CD4-positive, alpha-beta T cell treated with Interleukin-21 for 1 hour (primary cell): ENCODE measurements at places on chromosomes 12 and 14.

DNA sequence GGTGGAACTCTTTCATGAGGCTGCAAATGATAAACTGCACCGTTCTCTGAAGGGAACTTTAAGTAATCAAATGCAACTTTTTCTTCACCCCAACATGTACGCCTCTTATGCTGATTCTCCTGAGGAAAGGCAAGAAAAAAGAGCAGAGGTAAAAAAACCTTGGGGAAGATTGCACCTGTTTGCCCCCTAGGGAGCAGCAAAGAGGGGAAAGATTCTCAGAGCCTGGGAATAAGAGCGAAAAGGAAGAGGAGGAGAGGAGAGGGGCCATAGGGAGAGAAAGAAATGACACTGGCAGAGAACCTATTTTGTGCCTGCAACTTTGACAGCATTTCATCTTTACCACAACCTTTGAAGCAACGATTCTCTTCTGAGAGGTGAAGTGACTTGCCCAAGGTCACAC is 254.6 kb downstream of the KSR2 start:
- no peak for DNase-seq

DNA sequence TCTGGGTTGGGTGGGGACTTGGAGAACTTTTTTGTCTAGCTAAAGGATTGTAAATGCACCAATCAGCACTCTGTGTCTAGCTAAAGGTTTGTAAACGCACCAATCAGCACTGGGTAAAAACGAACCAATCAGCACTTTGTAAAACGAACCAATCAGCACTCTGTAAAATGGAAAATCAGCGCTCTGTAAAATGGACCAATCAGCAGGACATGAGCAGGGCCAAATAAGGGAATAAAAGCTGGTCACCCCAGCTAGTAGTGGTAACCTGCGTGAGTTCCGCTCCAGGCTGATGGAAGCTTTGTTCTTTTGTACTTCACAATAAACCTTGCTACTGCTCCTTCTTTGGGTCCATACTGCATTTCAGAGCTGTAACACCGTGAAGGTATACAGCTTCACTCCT is 1.7 kb upstream of the ACOT2 start:
- no peak for DNase-seq

DNA sequence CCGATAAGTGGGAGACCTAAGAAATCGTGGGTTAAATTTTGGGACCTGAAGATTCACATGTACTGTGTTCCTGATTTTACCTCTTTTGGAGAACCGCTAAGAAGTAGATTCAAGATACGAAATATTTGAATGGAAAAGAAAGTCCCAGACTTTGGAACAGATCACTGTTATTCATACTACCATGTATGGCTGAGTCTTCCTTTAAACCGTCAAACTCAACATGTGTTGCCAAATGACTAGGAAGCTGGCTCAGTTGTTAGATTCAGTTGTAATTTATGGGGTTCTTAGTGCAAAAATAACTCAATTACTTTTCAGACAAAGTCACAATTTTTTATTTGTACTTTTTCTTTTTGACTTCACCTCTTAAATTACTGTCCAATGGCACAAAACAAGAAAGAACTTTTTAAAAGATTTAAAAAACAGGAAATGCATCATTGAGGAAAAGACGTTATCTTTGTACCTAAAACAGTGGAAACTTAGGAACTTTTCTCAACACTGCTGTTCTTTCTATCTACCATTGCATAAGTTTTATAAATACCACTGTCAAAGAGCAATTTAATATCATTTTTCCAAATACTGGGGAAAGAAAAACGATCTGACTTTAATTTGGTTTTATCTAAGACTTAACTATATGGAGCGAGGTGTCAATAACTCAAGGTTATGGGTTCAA is 15.7 kb downstream of the RERG start:
- DNase-seq: no peak

- peak; percentile 79 for DNase-seq
Measured at GRCh38 chr12:123388177-123388950, 4.4 kb downstream of the KMT5A start.

DNA sequence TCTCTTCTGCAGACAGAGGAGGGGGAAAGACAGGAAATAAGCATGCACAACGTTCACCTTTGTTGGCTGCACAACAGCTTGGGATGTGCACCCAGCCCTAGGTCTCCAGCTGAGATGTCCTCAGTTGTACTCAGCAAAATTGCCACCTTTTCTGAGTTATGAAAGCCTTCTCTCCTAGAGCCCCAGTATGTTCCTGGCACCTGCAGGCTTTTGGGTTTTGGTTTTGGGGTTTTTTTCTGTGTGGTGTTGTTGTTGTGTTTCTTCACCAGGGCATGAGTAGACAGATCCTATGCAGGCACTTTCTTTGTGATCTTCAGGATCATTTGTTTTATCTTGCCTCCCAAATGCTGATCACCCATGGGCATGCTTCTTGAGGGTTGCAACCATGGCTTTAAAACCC is 463.4 kb downstream of the DPF3 start:
- no peak for DNase-seq

DNA sequence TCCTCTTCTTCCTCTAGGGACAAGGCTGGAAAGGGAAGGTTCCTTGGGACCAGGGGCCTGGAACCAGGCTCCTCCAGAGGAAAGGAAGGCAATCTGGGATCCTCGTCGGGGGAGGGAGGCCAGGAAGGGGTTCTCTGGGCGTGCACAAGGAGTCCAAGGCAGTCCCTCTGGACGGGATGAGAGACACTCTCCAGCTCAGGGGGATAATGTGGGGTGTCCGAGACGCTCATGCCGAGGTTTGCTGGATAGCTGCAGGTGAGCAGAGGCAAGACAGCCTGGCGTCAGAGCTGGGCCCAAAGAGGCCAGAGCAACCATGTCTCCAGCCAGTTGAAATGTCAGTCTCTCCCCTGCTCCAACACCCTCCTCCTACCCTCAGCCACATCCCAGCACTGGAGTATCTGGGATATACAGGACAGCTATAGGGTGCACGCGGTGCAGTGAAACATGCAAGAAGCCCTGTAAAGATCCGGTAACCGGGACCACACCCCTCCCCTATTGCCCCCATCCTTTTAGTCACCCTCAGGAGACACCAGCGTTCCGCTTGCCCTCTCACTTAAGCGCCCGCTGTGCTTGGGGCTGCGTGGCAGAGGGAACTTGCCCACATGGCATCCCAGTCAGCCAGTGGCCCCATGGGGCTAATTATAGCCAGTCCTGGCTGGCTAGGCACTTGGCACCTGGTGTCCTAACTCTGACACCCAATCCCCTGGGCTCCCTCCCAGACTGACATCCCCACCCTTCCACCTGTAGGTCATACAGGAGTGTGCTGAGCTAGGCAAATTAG is at the start of gene KLHL33:
Gene KLHL33 (minus strand): TSS at position 585 of the 781 bp plus-strand sequence. CDS start 355 bp downstream, at position 230.
- no peak for DNase-seq

DNA sequence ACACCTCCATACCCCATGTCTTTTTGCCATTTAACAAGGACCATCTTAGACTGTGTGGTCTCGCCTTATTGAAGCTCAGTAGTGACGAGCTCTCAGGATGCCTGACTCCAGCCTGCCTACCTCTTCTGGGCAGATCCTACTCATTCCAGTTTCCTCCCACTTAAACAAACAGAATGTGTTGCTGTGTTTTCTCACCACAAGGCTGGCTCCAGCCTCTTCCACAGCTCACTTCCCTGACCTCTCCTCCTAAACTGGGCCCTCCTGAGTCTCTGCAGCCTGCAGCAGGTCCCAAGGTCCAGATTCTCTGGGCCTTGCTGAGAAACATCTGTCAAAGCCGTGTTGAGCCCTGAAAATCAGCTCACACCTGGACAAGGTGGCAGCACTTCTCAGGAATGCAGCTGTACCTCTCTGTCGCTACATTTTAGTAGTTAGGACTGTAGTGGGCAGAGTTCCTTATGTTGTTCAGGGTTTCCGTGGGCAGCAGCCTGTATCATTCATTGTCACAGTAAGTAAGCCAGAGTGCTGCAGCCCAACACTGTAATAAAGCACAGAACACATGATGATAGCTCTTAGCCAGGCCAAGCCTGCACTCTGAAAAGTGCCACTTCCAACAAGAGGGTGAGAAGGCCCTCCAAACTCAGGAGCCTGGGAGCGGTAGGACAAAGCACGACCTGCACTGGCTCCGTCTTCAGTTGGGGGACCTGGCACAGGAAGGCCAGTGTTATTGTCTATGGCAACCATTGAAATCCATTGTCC is 68.5 kb downstream of the NKX2-1 start:
- DNase-seq: no peak

DNA sequence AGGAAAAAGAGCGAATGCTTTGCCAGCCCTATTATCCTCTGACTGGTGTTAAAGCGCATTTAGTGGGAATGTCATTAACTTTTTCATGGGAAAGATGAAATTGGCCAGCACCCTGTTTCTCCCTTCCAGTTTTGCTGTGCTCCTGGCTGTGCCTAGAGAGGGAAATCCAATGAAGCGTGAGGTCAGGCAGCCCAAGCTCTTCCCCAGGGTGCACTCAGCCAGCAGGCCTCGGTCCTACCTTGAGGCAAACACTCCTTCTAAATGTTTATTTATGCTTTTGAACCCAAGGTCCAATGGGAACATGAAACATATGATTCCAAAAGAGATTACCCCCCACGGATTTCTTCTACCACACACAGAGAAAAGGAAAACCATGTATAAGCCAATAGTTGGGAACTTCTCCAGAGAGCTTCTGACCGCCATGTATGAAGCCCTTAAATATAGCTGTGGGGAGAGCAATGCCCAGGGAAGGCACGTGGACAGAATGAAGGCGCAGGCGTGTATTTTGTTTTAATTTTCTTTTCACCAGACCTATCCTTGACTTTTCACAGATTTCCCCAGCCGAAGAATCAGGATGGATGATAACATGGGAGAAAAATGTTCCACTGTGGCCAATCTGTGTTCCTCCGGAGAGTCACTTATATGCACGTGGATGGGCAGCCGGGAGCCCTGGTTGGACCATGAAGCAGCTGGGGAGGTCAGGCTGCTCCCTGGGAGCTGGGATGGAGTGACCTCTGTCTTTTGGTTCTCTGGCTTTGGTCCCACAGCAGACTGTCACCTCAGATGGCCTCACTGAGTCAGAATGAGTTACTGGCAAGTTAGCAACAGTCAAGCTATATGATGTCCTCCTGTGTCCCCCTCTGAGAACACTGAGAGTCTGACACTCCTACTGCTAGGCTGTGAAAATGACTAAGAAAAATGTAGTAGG is 37.3 kb downstream of the GPR135 start:
- DNase-seq: no peak

DNA sequence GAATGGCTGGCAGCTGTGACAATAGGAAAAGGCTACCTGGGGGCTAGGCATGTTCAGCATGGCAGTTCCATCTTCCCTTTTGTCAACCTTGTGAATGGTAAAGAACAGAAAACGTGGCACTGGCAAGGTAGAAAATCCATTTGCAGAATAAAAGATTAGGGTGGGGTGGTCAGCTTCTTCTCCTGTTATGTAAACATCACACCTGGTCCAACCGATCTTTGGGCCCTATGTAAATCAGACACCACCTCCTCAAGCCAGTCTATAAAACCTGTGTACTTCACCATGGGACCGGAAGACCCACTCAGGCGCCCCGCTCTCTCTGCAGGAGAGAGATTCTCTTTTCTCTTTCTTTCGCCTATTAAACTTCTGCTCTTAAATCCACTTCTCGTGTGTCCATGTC is 19.6 kb upstream of the TMEM30B start:
- DNase-seq: no peak

DNA sequence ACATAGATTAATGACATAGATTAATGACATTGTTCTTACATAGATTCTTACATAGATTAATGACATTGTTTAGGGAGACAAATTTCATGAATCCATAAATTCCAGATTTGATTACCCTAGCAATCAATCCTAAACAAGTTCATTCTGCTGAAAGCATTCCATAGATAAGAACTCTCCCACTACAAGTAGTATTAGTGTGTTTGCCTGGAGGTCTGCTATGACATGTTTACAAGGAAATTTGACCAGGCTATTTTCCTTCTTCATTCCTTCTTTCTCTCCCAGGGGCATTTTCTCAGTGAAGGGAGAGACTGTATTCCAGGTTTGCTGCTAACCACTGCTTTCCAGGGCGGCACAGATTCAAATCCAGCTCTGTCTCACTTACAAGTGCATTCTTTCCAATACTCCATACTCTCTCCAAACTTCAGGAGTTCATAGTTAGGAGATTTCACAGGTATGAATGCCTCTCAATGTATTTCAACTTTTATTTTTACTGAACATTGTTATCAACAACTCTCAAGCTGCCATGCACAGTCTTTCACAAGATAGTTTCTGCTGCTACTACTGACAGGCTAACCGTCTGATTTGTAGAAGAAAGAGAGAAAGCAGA is 134.5 kb downstream of the SLC38A1 start:
- DNase-seq: no peak

GRCh38 chr12:122232691-122233090 is 6.8 kb upstream of the DIABLO start:
- DNase-seq: no peak

GRCh38 chr12:5396541-5396940 is 35.4 kb upstream of the NTF3 start:
- DNase-seq: no peak

DNA sequence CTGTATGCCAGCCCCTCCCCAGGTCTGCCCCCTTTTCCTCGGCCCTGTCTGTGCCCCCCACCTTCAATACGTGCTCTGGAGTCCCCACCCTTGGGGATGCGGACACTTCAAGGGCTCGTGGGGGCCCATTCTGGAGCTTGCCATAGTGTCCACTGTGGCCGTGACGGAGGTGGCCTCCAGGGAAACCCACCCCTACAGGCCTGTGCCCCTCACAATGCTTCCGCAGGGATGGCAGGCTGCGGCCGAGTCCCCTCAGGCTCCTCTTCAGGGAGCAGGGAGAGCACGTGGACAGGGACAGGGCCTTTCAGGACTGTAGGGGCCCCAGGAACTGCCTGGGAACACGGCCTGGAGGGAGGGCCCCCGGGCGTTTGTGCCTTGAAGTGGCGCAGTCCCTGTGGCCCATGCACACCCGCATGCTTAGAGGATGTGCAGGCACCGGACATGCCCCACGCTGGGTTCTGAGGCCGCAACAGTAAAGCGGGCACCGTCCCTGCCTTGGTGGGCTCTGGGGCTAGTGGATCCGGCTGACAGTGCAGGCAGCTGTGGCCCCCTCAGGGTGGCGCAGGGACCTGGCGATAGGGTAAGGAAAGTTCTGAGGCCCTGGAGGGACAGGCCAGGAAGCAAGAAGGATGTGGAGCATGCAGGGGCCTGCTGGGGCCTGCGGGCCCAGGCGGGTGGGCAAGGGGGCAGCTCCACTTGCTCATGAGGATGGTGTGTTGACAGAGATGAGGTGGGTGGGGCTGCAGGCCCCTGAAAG is 209.0 kb upstream of the RTL1 start:
- DNase-seq: no peak

- DNase-seq: no peak
Measured at GRCh38 chr12:64633940-64634337, 23.6 kb downstream of the RASSF3 start.

DNA sequence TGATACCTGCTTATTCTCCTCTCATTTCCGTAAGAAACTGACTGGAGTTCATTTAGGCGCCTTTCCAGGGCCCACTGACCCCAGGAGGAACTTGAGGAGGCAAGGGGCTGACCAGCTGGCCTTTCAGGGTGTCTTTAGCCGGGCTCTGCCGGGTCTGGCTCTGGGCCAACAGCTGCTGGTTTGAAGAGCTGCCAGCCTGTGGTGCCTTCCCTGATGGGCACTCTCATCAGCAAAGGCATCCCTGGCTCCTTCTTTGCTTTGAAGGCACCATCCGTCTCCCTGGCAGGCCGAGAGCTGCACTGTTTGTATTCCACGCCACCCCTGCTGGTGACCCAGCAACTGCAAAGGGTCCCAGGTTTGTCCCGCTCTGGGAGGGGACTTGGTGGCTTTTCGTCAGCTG is 42.0 kb downstream of the IQSEC3 start:
- no peak for DNase-seq
